ENCODE measurements at places on chromosomes 5 and 9. TPM values are rescaled to one million over a fixed set of nuclear protein-coding genes. Genes with fewer than 3 reads are reported as not detected.

The TMEM174 gene
- not detected for total RNA-seq

The CXCL14 gene
- total RNA-seq, result not detected

The GNA14 gene
- total RNA-seq, result 8.3 TPM

The FGF1 gene
- 37.7 TPM for total RNA-seq

The RGS7BP gene
- 0.36 TPM for total RNA-seq

The HEMGN gene
- not detected for total RNA-seq

The FOXI1 gene
- total RNA-seq, result not detected

The SIGMAR1 gene
- total RNA-seq, result 81.8 TPM

The VCAN gene
- total RNA-seq, result 976 TPM

The PCDH12 gene
- 9.2 TPM for total RNA-seq

The NXNL2 gene
- total RNA-seq, result 0.32 TPM

The TMEM252 gene
- not detected for total RNA-seq

The GRXCR2 gene
- total RNA-seq, result not detected

The SERF1A gene
- 3.4 TPM for total RNA-seq

The JAKMIP2 gene
- not detected for total RNA-seq

The FST gene
- total RNA-seq, result 77.1 TPM

The FAM151B gene
- 5.7 TPM for total RNA-seq

The DOLPP1 gene
- total RNA-seq, result 11.2 TPM

The KCNIP1 gene
- not detected for total RNA-seq

All from cardiac atrium fibroblast (primary cell).